NCI-H460 (cell line): ENCODE measurements at places on chromosomes 5 and 9.

DNA sequence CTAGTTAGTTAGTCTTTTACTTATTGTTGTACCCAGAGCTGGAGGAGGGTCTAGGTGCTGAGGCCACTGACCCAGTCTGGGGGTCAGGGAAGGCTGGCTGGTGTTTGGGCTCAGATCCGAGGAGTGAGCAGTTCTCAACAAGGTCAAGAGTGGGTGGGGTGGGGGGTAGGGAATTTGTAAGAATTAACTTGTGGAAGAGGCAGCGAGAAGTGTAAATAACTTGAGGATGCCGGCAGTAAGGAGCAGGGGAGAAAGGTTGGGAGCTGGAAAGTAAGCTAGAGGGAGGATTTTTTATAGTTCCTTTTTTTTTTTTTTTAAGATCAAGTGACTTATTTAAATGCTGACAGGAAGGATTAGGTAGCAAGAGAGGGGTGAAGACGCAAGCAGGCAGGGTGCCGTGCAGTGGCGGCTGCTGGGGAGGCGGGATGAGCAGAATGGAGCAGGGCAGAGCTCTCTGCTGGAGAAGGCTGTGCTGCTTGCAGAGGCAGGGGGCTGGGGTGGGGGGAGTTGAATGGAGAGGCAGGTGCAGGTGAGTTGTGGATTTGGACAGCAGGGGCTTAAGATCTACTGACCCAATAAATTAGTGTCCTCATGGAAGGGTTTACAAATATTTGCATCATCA, 35.3 kb upstream of the SMIM32 start:
- no peak for DNase-seq

- no peak for DNase-seq
Measured at GRCh38 chr9:126521551-126521950, 92.2 kb upstream of the LMX1B start.

DNA sequence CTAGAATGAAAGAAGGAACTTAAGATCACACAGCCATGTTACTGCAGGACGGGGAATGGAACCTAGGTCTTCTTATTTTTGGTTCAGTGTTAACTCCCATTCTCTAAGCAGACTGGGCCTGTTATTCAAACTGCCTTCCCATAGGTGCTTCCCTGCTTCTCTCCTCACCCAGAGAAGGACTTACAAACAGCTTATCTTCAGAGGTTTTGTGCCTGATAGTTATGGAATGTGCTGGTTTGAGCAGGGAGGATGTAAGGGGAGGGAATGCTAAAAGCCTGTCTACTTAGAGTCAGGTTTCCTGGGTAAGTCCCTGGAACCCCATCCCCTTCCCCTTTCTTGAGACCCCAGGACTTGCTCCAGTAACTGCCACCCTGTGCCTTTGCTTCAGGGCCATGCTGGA, 4.2 kb upstream of the PSMD5 start:
- DNase-seq = no peak

GRCh38 chr9:129166623-129167557, 11.2 kb downstream of the IER5L start:
- DNase-seq = peak; percentile 79

DNA sequence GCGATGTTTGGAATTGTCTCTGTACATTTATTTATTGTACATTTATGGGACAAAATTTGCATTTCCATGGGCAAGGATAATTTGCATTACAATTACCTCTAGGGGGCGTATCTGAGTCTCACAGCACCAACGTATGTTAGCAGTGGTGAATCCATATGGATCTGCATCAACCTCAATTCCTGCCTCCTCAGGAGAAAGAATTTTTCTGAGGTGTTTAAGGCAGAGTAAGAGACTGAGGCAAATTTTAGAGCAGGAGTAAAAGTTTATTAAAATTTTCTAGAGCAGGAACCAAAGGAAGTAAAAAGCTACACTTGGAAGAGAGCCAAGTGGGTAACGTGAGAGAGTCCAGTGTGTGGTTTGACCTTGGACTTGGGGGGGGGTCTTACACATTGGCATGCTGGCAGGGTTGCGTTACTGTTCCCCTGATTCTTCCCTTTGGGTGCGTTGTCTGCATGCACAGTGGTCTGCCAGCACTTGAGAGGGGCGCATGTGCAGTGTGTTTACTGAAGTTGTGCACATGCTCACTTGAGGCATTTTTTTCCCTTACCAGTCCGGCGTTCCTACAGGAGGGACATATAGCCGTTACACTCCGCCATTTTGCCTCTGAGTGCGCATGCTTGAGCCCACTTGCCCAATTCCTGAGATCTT, 21.0 kb upstream of the RAB14 start:
- DNase-seq = peak; percentile 58

DNA sequence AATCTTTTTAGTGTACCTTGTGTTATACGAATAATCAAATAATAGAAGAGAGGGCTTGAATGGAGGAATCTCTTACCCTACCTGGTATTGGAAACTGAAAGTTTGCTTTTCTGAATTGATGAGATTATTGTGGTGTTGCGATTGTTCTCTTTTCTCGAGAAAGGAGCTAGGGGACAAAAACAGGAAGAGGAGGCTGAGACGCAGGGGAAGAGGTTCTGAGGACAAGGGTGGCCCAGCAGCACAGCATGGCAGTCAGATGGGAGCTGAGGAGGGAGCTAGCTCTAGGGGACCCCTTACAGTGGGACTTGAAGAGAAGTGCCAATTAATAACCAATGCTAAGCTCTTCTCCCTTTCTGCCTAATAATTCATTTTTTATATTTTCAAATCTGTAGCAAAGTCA, 183.3 kb upstream of the DMAC1 start:
- DNase-seq = no peak

DNA sequence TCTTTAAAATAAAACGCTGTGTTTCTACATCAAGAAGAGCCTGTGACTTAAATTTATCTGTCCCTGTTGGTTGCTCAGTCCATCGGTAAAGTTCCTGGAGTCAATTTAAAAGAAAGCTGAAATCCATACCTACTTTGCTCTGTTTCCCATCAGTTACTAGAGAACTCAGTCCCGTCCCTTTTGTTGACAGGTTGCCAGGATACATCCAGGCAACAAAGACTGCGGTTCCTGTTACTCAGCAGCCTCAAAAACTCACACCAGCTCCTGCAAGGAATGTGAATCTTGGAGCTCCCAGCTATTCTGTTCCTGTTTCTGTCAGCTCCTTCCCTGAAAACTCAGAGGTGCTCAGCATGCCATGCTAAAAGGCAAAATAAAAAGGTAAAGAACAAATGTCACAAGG, at the start of gene ZNF474:
Gene ZNF474, plus strand, starts transcription at position 241 of the 400 bp plus-strand sequence. CDS start 22,445 bp downstream, outside the sequence.
- no peak for DNase-seq

DNA sequence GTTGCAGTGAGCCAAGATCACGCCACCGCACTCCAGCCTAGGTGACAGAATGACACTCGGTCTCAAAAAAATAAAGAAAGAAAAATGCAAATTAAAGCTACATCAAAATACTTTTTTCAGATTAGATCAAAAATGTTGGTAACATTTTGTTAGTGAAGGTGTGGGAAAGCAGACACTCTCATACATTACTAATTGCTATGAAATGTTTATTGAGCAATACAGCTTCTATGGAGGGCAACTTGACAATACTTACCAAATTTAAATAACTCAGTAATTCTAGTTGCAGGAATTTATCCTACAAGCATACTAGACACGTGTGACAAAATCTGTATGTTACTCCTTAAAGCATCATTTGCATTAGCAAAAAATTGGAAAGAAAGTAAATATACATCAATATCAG, 4.1 kb downstream of the TRIM23 start:
- DNase-seq = no peak

DNA sequence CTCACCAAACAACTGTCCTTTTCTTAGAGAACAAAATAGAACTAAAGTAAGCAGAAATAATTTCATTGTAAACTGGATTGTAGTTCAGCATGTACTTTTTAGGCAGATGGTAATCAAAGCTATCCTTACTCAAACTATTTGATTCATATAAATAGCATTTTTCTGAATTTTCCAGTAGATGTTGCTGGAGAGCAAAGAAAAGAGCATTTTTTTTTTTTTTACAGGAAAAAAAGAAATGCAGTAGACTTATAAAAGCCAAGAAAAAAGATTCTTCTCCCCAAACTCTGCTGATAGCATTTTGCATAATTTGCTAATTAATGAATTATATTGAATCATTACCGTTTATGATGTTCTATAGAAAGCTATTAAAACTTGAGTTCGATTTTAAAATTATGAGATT, 715.3 kb upstream of the WWC1 start:
- no peak for DNase-seq

- DNase-seq = no peak
Measured at GRCh38 chr5:80152778-80153177, 103.1 kb downstream of the SERINC5 start.

DNA sequence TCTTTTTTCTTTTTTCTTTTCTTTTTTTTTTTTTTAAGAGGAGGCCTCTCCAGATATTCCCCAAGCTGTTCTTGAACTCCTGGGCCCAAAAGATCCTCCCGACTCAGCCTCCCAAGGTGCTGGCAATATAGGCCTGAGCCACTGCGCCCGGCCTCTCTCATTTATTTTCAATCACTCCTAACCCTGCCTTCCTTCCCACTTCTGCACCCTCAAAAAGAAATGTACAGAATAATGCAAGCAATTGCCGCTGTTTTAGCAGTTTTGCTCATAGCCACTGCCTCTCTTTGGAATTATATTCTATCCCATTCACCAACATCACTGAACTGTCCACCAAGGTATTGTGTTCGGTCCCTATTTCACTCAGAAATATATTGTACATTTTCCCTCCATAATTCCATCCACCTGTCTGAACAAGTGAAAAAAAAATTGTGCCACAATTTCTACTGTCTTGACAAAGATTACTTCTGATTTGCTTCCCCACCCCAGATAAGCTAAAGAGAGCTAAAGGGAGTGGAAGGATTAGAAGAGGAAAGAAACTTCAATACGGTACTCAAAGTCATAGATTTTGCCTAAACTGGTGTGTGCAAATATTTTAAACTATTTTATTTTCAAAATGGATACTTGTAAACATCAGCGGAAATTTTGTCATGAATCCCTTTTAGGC, 1.9 kb downstream of the FNBP1 start:
- no peak for DNase-seq

- no peak for DNase-seq
Measured at GRCh38 chr9:123353041-123353440, 3.0 kb upstream of the CRB2 start.

GRCh38 chr9:33439731-33440130, 7.7 kb downstream of the AQP3 start:
- no peak for DNase-seq

DNA sequence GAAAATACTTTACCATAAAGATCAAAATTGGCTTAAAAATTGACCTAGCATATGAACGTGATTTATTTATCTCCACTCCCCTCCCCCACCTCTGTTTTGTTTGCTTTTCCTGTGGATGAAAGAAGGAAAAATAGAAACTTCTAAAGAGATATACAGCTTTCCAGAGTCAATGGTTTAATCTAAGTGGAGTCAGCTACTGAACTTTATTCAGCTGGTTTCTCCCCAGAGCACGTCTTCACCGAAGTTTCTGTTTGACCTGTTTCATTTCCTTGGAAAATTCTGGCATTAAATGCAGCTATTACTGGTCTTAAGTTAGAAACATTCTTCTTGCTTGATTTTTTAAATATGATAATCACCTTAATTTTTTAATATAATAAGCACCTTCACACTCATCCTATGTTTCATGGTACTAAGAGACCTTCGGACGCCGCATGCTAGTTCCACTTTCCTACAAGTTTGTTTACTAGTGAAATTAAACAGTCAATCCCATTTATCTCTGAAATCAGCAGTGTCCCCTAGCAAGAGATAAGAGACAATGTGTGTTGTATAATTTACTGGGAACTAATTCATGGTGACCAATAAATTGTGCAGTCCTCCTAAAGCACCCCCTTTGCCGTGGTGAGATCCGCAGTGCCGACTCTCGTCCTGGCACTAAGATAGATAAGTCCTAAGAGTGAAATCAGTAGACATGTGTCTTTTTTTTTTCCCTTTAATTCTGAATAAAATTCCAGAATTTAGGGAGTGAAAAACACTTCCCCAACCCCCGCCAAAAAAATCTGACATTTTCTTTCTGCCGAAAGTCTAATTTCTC, 89.9 kb downstream of the ARL15 start:
- no peak for DNase-seq

GRCh38 chr5:68189171-68189570, 26.4 kb upstream of the PIK3R1 start:
- no peak for DNase-seq

- no peak for DNase-seq
Measured at GRCh38 chr9:1434811-1435210, 384.7 kb downstream of the DMRT2 start.

GRCh38 chr5:125555591-125555990, 809.2 kb upstream of the ZNF608 start:
- no peak for DNase-seq

DNA sequence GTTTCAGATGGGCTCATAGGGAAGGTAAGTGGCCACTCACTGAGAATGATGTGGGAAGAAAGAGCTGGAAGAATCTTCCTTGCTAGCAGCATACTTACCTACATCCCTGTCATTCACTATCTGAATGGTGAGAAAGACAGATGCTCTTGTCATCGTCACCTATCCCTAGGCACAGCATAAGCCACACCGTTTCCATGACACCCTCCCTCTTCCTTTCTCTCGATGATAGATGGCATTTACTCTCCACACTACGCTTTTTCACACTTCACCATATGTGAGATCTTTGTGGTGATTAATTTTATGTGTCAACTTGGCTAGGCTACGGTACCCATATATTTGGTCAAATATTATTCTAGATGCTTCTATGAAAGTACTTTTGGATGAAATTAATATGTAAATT, 44.4 kb upstream of the FER start:
- no peak for DNase-seq

DNA sequence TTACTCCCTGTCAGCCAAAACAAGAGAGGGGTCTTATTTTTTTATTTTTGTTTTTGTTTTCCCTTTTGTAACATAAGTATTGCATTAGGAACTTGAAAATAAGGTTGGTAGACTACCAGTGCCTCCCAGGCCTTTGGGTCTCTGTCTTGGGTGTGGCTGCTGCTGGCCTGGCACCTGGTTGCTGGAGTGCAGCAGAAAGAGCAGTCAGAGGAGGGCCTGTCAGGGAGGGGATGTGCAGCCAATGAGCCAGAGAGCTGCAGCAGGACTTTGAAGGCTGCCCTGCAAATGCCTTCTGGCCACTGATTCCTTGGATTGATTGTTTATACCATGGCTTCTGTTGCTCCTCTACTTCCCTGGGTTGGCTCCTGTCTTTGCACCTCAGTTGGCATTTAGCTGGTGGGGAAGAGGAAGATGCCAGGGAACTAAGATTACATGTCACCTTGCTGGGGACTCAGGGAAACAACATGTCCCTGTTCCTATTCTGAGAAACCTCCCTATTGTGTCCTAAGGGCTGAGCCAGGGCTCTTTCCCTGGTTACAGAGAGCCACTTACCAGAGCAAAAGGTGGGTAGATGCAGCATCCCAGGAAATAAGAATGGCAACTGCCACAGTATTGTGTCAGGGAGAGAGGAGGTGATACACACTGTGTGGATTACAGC, 66.6 kb downstream of the ANGPTL2 start:
- no peak for DNase-seq

- no peak for DNase-seq
Measured at GRCh38 chr9:17453751-17454150, 125.1 kb upstream of the SH3GL2 start.

- DNase-seq = no peak
Measured at GRCh38 chr9:78525986-78526560, 229.1 kb downstream of the PSAT1 start.

GRCh38 chr9:133711428-133712220, 26.5 kb downstream of the SARDH start:
- no peak for DNase-seq
